ENCODE measurements at places on chromosomes 1 and 21.

- DNase-seq = no peak
Observed at GRCh38 chr1:203454986-203455471, 20.6 kb upstream of the PRELP start.

- no peak for DNase-seq
Observed at GRCh38 chr1:238710697-238711096, 675.7 kb upstream of the CHRM3 start.

DNA sequence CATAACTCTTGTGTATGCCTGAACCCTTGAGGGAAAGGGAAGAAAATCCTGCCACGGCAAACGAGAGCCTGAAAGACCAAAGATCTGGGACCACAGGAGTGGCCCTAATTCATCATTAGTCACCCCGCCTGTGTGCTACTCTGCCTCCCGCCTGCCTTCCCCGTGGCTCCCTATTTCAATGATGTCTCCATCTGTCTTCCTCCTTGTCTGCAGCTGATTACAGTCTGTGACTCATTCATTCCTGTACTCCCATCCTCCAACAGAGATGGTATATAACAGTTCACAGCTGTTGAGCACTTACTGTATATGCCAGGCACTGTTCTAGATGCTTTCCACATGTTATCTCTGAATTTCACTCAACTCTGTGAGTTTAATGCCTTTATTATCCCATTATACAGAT, 96.6 kb downstream of the SEC16B start:
- peak; percentile 20 for DNase-seq

DNA sequence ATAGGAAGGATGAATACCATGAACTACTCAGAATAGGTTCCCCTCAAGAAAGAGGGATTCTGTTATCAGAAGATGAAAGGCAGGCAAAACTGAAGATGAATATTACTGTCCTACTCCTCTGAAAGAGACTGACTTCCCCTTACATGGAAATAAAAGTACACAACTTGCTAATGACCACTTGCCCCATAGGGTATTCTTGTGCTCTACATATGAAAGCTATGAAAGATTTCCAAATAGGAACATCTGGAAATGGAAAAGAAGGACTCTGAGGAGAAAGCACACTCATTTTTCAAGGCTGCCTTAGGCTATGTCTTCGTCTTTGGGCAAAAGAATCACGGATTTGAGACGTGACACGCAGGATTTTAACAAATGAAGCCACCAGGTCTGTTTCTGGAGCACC, 170.1 kb upstream of the DAB1 start:
- DNase-seq = no peak

DNA sequence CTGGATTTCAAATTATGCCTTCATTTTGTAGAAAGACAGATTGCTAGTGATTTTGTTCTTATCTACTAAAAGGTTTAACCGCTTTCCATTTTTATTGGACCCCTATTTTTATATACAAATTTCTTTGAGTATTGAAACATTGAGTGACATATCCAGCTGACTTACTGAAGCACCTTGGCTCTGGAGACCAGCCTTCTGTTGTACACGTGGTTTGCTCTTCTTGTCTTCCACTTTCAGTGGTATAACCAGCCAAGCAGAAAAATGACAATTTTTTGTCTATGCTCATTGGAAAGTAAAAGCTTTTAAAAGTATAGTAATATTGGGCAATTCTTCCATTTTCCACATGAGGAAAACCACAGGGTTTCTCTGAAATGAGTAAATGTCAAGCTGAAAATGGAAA, 4.4 kb downstream of the F13B start:
- no peak for DNase-seq

DNA sequence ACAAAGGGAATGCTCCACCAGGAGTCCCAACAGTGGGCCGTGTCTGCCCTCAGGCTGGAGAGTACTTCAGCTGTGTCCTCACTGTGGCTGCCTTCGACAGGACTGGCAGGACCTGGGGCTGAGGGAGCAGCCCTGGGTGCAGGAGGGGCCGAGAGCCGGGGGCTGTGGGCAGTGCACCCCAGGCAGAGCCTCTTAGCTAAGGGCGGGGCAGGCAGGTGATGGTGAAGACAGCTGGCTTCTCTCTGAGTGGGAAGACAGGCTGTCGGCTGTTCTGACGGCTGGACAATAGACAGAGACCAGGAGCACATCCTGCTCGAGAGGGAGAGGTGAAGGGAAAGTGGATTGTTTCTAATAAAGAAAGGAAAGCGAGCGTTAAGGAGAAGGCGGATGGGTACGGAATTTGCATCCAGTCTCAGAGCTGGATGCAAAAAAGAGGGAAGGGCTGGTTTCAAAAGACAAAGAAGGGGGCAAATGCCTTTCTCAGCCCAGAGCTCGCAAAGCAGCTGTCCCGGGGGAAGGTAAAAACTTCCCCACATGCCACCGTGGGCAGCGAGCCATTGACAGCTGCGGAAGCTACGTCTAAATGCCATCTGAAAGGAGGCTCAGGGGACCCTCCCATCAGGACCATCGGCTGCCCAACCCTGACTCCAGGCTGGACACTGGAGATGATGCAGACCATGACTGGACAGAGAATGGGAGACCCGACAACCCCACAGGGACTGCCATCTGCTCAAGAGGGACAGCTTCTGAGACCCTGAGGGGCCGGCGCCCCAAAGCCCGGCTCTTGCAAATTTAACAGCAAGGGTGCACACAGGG, 92.0 kb downstream of the STUM start:
- peak; percentile 58 for DNase-seq
